Sigmoid colon (tissue), 7 donors: ENCODE measurements at places on chromosomes 3 and 15. TPM values are rescaled to one million over a fixed set of nuclear protein-coding genes. Genes with fewer than 3 reads are reported as not detected.

AADAC gene
- not detected for total RNA-seq

SNTN gene
- not detected for total RNA-seq

CYP19A1 gene
- total RNA-seq, result not detected

GRAMD1C gene
- total RNA-seq, result 0.27 TPM

GREM1 gene
- total RNA-seq, result 27.2 TPM

ATP13A5 gene
- total RNA-seq, result not detected

CCR9 gene
- total RNA-seq, result not detected

DNA sequence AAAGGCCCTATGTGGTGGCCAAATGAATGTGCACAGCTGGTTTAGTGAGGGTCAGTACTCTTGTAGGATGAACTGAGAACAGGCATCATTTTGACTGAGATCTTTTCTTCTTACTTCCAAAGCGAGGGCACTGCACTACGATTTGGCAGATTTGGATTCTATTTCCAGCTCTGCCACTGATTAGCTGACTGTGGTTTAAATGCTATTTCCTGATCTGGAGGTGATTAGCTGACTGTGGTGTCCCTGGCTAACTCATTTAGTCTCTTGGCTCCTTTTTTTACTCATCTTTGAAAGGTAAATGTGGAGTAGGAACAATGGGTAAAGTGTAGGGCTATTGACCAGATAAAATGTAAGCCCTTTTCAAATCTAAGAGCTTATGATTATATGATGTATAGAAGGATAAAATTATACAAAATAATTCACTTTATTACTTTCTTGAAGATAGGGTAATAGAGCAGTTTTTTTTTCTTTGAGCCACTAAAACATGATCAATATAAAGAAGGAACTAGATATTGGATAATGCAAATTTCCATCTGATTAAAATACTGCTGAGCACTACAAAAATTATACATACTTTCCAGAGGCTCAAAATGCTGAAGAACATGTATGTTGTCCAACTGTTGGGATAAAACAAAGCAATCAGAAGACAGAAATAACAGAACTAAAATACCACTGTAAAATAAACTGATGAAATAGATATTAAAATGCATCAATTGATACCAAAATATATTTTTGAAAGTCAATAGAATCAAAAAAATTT is 39.7 kb upstream of the PLOD2 start:
- no peaks in the 10 kb centered on the region for H3K4me1 ChIP-seq
- H3K27me3 ChIP-seq, result no peaks in the 10 kb centered on the region
- no peak overlapping the region for H3K4me3 ChIP-seq
- DNase-seq, result no peak

- H3K27ac ChIP-seq, result peak overlapping the region; percentile 32
- no peak for DNase-seq
- no peaks in the 10 kb centered on the region for H3K27me3 ChIP-seq
- no peak overlapping the region for H3K4me3 ChIP-seq
- no peaks in the 10 kb centered on the region for H3K36me3 ChIP-seq
Measured at GRCh38 chr3:149634072-149634471, 23.8 kb downstream of the WWTR1 start.

DNA sequence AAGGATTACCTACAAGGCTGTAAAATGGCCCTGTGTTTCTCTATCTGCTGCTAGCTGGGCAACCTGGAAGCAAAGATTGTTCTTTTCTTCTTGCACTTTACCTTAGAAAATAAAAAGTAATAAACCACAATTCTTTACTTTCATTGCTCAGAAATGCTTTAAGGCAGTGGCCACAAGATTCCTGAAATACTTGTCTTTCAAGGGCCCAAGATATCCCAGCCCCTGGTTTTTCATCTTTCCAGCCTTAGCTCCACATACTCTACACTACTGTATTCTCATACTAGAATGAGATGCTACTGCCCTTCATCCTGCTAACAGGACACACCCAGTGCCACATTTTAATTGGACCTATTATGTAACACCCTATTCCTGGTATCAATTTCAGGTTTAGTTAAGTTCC is 78.9 kb downstream of the GTF2E1 start:
- H3K4me3 ChIP-seq, result no peak overlapping the region
- H3K27ac ChIP-seq, result no peak overlapping the region
- H3K4me1 ChIP-seq, result no peaks in the 10 kb centered on the region
- no peaks in the 10 kb centered on the region for H3K36me3 ChIP-seq
- H3K27me3 ChIP-seq, result no peaks in the 10 kb centered on the region

GRCh38 chr3:195046441-195046840 is 224.5 kb downstream of the XXYLT1 start:
- no peaks in the 10 kb centered on the region for H3K27me3 ChIP-seq
- no peak overlapping the region for H3K27ac ChIP-seq
- peak; percentile 57 for DNase-seq
- H3K4me1 ChIP-seq, result no peaks in the 10 kb centered on the region
- H3K4me3 ChIP-seq, result no peak overlapping the region

GRCh38 chr3:52682016-52682415 is 3.7 kb downstream of the PBRM1 start:
- no peak for DNase-seq
- H3K4me3 ChIP-seq, result no peak overlapping the region
- H3K4me1 ChIP-seq, result peaks cover 36% of the 10 kb centered on the region
- peaks cover 26% of the 10 kb centered on the region for H3K36me3 ChIP-seq
- no peak overlapping the region for H3K27ac ChIP-seq

- no peaks in the 10 kb centered on the region for H3K36me3 ChIP-seq
- H3K27me3 ChIP-seq, result no peaks in the 10 kb centered on the region
- H3K27ac ChIP-seq, result peak overlapping the region; percentile 97
- peak; percentile 89 for DNase-seq
Measured at GRCh38 chr15:37101980-37102304, 1.6 kb upstream of the MEIS2 start.

GRCh38 chr3:37668818-37669610 is 192.7 kb upstream of the CTDSPL start:
- no peak overlapping the region for H3K4me3 ChIP-seq
- H3K4me1 ChIP-seq, result no peaks in the 10 kb centered on the region
- H3K27ac ChIP-seq, result peak overlapping the region; percentile 56
- no peaks in the 10 kb centered on the region for H3K27me3 ChIP-seq
- peak; percentile 70 for DNase-seq
- H3K36me3 ChIP-seq, result no peaks in the 10 kb centered on the region

GRCh38 chr3:164940745-164941144 is 137.6 kb downstream of the SI start:
- no peaks in the 10 kb centered on the region for H3K27me3 ChIP-seq
- H3K4me3 ChIP-seq, result no peak overlapping the region
- no peak overlapping the region for H3K27ac ChIP-seq
- no peak for DNase-seq
- no peaks in the 10 kb centered on the region for H3K4me1 ChIP-seq
- no peaks in the 10 kb centered on the region for H3K36me3 ChIP-seq

DNA sequence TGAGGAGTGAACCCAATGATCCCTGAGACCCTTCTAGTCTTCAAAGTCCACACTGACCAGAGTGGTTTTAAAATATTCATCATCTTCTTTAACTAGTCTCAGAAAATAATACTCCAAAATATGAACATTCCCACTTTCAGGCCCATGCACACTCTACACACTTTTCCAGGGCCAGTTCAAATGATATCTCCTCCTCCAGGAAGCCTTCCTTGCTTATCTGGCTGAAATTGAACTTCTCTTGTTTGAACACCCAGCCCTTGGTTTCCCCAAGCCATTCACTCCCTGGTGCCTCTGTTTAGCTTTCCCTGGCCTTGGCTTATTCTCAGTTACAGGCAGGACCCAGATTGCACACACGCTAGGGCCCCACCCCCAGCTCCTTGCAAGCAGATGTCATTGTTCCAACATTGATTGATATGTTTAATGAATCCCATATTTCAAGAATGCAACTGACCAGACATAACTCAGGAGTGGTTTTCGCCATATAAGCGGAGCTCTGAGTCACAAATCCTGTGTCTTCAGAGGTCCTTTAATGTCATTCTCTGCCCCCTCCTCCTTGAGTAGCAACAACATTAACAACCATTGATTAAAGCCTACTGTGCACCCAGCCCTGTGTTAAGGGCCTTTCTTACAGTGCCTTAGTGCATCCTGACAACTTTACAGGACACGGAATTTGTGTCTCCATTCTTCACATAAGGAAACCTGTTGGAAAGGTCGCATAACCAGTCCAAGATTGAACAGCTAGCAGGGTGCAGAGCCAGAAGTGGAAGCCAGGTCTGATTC is 2.1 kb downstream of the ITGA11 start:
- H3K27me3 ChIP-seq, result peaks cover 45% of the 10 kb centered on the region
- no peaks in the 10 kb centered on the region for H3K36me3 ChIP-seq
- H3K4me3 ChIP-seq, result no peak overlapping the region
- DNase-seq, result no peak
- H3K27ac ChIP-seq, result no peak overlapping the region
